Stimulated activated CD4-positive, alpha-beta T cell treated with anti-CD3 and anti-CD28 coated beads, Interleukin-15, amount 100 ng/mL, for 1 hour (primary cell): ENCODE measurements at places on chromosomes 2 and 18.

- DNase-seq, result no peak
Measured at GRCh38 chr18:28961669-28962228, 784.8 kb upstream of the CDH2 start.

DNA sequence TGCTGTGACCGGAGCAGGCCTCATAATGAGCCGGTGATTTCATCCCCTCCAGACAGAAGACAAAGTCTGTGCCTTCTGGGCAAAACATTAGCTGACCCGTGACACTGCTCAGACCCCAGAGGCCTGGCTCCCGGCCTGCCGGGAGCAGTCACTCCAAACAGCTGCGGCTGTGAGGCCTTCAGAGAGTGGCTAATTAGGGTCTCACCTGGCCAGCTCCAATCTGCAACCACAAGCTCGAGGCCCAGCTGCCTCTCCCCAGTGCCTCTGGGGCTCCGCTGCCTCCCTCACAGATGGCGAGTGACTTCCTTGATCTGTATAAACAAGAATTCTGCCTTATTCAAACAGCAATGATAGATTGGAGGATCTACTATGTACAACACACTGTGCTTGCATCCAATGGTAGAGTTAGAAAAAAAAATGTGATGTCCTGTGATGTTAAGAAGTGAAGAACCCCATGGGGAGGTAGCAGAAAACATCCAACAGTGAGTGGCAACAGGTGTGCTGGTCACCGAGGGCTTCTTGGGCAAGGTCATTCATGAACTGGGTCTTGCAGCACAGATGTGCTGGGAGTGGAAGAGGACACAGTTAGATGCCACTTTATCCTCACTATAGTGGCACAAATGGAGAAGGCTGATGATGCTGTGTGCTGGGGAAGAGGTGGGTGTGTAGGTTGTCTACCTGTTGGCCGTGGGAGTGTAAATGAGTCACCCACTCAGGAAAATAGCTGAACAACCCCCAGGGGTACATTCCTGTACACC, 98.2 kb upstream of the ASAP2 start:
- no peak for DNase-seq

DNA sequence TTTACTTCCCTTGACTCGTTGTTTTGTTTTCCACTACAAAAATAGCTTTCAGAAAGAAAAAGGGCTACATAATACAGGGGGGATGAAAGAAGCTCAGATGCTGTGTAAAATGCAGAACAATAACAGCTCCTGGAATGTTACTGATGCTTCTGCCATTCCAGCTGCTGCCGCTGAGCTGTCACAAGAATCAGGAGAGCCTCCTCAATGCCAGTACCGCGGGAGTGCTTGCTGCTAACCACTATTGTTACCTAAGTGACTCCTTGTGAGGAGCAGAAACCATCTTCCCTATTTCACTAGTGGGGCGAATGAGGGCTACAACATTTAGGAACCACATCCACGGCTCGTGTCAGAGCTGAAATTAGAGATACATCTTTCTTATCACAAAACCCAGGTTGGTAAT, 384.8 kb downstream of the GALR1 start:
- DNase-seq, result no peak

DNA sequence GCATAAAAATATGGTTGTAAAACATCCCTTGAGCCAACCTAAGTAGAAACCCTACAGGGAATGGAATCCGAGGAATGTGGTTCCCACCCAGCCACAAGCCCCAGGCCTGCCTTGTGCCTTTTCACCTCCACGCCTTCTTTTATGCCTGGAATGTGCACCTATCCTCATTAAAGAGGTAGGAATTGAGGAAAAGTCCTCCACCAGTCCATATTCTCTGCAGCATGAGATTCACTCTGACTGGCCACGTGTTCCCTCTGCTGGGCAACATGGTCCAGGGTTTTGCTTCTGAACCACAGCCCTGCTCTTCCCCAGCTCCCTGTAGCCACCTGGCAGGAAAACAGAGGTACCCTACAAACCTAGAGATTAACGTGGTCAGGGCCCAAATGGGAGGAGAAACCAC, 787.9 kb upstream of the RAB6C start:
- no peak for DNase-seq

DNA sequence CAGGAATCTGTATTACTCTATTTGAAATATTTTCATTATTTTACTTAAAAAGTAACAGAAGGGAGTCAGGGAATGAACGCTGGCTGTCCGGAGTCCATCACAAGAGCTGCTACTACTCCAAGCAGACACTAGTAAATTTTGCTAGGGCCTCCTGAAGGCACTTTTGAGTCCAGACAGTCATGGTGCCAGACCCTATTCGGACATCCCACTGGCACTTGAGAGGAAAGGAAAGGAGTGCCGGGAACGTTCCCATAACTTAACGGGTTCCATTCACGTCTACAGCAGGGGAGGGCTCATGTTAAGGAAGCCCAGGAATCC, 563 bp upstream of the GMCL1 start:
- DNase-seq, result no peak

DNA sequence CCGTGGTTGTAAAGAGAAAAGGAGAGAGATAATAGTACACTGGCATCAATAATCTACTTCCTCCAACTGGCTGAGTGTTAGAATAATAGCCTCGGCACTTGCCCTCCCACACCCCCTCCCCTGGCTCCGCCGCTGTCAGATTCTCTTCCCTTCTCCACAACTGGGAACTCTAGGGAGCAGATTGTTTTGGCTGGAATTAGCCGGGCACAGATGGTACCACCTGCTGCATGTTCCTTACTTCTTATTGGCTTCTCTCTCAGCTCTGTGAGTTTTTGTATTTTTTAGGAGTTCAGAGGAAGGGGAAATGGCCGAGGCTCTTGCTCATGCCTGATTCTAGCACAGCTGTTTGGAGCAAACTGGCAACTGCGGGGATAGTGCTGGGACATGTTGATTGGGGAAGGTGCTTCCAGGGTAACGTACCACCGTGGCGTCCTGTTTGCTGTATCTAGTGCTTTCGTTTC, 140.0 kb downstream of the ZEB2 start:
- DNase-seq, result no peak

DNA sequence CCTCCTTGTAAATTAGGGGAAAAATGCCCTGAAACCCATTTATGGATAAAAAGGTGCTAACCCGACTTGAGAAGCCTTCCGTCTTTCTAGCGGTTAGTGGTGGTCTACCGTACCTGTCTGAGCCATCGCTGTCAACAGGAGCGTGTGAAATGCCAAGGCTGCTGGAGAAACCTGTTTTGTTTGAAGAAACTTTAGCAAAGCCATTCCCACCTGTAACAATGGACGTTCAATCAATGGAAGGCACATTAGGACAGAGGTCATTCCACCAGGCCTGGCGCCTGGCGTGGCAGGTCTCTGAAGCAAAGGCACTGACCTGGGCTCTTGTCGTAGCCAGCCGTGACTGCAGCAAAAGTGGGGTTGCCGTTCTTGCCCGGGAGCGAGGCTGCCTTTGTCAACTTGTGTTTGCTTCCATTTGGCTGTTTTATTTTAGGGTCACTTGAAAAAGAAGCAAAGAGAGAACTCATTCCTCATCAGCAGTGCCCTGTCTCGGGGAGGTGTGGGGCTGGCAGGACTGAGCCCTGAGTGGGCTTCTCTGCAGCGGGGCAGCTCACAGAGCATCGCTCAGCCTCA, 47.2 kb downstream of the ZAP70 start:
- DNase-seq, result no peak

DNA sequence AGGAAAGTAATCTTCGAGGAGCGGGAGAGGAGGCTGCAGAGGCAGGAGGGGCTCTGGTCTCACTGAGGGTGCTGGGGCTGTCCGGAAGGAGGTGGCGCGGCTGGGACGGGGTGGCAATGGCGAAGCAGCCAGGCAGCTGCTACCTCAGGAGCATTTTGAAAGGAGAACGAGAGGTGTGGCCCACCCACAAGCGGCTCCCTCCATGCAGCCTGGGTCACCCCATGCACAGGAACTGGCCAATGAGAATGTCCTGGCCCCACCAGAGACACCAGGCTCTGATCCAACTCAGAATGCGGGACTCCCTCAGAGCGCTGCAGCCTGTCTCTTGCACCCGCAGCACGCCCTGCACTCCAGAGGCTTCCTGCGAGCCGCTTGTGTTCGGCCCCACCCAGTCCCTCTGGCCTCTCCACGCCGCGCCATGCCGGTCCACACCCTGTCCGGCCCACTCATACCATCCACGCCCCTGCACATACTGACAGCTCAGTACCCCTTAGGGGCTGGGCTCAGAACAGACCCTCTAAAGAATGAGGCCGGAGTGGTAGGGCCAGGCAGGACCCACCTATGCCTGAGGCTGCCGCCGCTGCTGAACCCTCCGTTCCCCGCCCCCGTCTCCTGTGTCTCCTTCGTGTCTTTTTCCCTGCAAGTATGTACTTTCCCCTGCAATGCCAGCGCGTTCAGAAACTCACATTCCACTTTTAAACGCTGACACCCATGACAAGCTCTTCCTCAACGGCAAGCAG, 6.4 kb upstream of the BOK start:
- DNase-seq, result no peak

- no peak for DNase-seq
Measured at GRCh38 chr18:25077038-25077943, 274.7 kb downstream of the ZNF521 start.

GRCh38 chr2:222319586-222320435, 21.0 kb upstream of the PAX3 start:
- no peak for DNase-seq

GRCh38 chr2:29367986-29368658, 252.9 kb downstream of the CLIP4 start:
- no peak for DNase-seq

DNA sequence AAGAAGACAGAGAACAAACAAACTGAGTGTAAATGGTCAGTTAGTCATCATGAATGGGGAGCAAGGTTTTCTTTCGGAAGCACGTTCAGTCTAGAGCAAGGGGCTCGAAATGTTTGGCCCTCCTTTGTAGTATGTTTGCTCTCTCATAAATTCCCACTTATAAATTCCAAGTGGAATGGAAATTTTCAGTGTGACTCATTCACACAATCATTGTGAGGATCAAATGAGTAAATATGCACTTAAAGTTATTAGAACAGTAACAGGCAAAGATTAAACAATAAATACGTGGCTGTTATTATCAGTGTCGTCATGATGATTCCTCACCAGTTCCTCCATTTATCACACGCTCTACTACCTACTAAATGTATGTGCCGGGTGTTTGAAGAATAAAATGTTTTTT, 10.5 kb downstream of the CNGA3 start:
- DNase-seq, result no peak

DNA sequence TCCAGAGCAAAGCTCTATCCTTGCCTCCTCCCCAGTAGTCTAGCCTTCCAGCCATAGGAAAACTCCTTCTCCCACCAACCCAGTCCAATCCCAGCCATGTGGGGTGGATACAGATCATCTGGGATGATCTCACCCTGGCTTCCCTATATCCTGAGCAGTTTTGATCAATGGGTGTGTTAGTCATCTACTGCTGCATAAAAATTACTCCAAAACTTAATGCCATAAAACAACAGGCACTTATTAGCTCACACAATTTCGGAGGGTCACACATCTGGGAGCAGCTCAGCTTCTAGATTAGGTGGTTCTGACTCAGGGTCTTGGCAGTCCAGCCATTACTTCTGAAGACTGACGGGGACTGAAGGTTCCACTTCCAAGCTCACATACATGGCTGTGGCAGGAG, 190.4 kb downstream of the SPP2 start:
- DNase-seq, result no peak

DNA sequence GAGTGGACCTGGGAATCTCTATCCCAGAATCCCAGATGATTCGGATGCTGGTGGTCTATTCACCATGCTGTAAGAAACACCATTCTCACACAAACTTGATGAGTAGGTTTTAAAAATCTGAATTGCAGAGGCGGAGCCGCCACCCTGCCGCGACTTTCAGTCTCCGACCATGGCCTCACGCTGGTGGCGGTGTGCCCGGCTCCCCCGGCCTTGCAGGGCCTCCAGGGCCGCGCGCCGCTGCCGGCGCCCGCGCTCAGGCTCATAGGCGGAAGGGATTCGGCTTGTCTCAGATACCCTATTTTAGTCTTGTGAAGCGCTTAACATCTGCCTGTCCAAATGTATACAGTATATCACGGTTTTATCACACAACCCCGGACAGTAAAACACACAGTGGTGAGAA, 2.6 kb upstream of the PPM1B start:
- no peak for DNase-seq

DNA sequence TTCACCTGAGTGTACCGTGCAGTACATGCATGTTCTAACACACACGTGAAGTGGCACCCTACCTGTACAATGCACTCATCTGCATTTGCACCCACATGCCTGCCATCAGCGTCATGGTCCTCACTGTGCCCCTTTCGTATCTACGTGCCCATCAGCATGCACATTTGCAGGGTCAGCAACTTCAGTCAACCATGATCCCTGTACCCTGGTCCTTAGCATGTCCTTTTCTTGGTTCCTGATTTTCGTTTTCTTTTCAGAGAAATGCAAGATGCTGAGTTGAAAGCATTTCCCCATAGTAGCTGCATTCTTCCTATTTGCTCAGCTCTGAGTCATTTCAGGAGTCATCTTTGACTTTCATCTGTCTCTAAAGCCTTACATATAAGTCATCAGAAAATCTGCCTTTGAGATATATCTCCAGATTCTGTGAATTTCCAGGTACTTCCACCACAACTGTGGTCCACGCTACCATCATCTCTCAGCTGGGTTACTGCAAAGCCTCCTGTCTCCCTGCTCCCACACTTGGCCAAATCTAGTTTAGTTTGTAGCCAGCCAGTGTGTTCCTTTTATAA, 14.7 kb upstream of the PUM2 start:
- no peak for DNase-seq
